MM.1S (cell line): ENCODE measurements at places on chromosomes 4 and X.

DNA sequence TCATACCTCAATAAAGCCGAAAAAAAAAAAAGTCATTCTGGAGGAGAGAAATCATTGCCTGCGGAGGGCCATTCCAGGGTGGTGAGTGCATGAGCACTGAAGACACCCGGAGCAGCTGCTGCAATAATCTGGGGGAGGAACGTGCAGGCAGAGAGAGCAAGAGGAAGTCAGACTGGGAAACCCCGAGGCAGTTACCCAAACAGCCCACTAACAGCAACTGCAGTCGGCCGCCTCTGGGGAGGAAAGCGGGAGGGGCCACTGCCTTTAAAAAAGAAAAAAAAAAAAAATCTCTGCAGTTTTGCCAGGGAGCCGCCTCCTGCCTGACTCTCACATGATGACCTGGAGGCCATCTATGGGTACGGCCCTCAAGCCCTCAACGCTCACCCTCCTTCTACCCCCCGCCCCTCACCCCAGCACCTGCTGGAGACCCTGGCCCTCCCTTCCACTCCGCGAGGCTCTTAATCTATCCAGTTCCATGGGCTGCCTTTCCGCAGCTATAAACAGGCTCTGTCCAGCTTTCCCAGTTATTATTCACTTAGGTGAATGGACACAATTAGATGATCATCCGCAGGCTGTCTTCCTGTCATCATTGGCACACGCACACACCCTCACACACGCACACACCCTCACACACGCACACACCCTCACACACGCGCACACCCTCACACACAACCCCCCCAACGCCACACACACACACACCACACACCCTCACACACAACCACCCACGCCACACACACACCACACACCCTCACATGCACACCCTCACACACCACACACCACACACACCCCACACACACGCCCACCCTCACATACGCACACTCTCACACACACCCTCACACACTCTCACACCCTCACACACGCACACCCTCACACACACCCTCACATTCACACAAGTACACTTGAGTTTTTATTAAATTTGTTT lies 3.4 kb upstream of the AVPR2 start:
- no peak overlapping the region for H3K27ac ChIP-seq
- H3K36me3 ChIP-seq = no peaks in the 10 kb centered on the region
- H3K4me1 ChIP-seq = 0 out of 2 replicates have a peak, but pooled peaks cover 9% of the 10 kb centered on the region
- peak; percentile 78 for DNase-seq
- no peaks in the 10 kb centered on the region for H3K27me3 ChIP-seq
- no peak overlapping the region for H3K4me3 ChIP-seq

DNA sequence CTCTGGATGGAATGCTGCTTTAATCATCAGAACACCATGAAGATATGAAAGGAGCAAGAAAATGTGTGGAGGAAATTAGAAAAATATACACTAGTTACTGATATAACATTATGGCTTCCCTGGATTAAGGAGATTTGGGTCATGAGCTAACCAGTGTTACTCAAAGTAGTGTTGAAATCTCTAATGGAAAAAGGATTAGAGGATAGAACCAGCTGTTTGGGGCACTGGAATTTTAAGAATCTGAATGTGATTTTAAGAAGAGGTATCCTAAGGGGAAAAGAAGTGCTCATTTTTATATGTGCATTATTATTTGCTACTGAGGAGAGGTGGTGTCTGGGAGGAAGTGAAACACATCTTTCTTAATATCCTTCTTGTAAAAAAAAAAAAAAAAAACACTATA lies 164.1 kb upstream of the PPARGC1A start:
- DNase-seq = no peak
- no peak overlapping the region for H3K4me3 ChIP-seq
- no peaks in the 10 kb centered on the region for H3K27me3 ChIP-seq
- no peaks in the 10 kb centered on the region for H3K4me1 ChIP-seq
- no peaks in the 10 kb centered on the region for H3K36me3 ChIP-seq

DNA sequence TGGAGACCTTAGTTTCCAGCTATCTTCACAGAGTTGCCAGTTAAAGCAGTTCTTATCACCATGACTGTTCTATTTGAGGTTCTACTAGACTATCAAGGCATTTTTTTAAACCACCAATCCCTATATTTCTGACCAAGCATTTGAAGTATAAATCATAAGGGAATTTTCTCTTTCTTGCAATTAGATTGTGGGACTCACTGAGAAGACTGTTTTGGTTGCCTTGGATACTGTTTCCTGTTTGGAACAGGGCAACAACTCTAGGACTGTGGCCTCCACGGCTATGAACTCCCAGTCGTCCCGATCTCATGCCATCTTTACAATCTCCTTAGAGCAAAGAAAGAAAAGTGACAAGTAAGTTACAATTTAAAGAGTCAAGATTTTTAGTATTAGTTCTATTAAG lies 11.8 kb downstream of the KIF4A start:
- no peak overlapping the region for H3K4me3 ChIP-seq
- H3K36me3 ChIP-seq = peaks cover 4% of the 10 kb centered on the region; the same call in 1 of the 2 replicates

- H3K36me3 ChIP-seq = no peaks in the 10 kb centered on the region
- no peaks in the 10 kb centered on the region for H3K4me1 ChIP-seq
Observed at GRCh38 chr4:7206911-7207567, 14.7 kb downstream of the SORCS2 start.

GRCh38 chrX:119238557-119238956 lies 2.5 kb downstream of the PGRMC1 start:
- DNase-seq = no peak
- no peak overlapping the region for H3K4me3 ChIP-seq
- H3K4me1 ChIP-seq = no peaks in the 10 kb centered on the region
- no peaks in the 10 kb centered on the region for H3K27me3 ChIP-seq
- H3K36me3 ChIP-seq = no peaks in the 10 kb centered on the region

- H3K27me3 ChIP-seq = no peaks in the 10 kb centered on the region
- no peaks in the 10 kb centered on the region for H3K4me1 ChIP-seq
- no peaks in the 10 kb centered on the region for H3K36me3 ChIP-seq
- H3K4me3 ChIP-seq = no peak overlapping the region
- H3K27ac ChIP-seq = no peak overlapping the region
Observed at GRCh38 chrX:110173192-110174175, 144.4 kb downstream of the AMMECR1 start.

DNA sequence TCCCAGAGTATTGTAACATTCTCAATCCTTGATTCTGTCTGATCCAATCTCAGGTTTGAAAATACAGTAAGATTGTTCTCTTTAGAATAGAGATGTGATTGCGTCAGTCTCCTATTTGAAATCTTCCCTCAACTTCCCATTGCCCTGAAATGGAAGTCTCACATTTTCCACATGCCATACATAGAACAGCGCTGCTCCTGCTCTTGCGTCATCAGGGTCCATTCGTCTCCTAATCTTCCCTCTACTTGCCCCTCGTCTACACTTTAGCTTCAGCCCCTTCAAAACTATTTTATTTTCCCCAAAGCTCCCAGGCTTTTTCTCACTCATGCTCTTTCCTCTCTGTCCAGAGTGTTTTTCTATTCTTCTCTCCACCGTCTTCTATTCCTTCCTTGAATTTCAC lies 301.7 kb upstream of the MAGEB2 start:
- no peaks in the 10 kb centered on the region for H3K27me3 ChIP-seq
- no peak overlapping the region for H3K4me3 ChIP-seq
- no peaks in the 10 kb centered on the region for H3K4me1 ChIP-seq
- no peak overlapping the region for H3K27ac ChIP-seq
- H3K36me3 ChIP-seq = no peaks in the 10 kb centered on the region

GRCh38 chr4:165875446-165875845 lies 2.4 kb downstream of the TLL1 start:
- H3K27me3 ChIP-seq = no peaks in the 10 kb centered on the region
- H3K27ac ChIP-seq = no peak overlapping the region
- no peak overlapping the region for H3K4me3 ChIP-seq
- H3K4me1 ChIP-seq = no peaks in the 10 kb centered on the region; the same call in 1 of the 2 replicates
- DNase-seq = no peak

DNA sequence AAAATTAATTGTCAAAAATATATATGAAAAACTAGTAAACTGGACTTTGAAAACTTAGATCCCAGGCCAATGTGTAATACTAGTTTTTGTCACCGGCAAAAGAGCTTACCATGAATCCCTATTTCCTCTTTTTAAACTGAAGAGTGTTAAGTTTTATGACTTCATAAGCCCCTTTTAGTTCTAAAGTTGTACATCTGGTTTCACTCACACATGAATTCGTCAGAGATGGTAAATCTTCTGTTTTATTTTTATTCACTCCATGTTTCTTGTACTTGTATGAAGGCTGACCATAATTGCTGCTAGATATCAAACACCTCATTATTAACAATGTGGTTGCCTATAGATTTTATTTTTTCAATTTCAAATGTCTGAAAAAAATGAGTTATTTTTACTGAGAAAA lies 827.9 kb downstream of the PCDH7 start:
- H3K36me3 ChIP-seq = no peaks in the 10 kb centered on the region
- no peaks in the 10 kb centered on the region for H3K4me1 ChIP-seq
- no peak overlapping the region for H3K4me3 ChIP-seq

DNA sequence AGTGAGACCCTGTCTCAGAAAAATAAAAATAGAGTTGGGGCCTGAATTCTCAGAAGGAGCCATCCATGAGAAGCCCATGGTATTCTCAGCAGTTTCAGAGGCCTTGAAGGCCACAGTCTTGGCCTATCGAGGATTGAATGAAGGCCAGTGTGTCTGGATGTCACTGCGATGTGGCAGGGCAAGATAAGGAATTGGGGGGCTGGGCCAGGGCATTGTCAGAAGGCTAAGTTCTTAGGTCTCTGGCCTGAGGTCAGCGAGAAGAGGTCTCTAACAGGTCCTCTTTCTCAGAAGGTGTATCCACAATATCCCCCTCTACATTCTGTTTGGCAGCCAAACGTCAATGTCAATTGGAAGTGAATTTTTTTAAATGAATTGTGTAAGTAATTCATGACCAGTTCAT lies 5.7 kb downstream of the ZNF275 start:
- H3K27me3 ChIP-seq = no peaks in the 10 kb centered on the region
- H3K4me1 ChIP-seq = peaks cover 25% of the 10 kb centered on the region
- no peak overlapping the region for H3K4me3 ChIP-seq
- no peak overlapping the region for H3K27ac ChIP-seq
- no peak for DNase-seq

DNA sequence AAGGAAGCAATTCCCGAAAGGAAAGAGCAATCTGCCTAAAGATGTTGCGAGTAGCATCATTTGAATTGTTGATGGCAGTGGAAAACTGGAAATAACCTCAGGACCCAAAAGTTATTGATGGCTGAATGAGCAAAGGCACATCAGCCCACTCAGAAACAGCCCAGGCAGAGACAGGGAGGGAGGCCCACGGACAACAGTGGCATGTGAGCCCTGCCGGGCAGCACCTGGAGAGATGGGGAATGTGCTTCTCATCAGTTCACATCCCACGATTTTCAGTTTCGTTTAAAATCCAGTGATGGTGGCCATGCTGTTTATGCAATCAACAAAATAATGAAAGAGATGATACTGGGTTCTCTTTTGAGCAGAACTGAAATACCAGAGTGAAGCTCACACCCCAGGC lies 80.0 kb downstream of the JAKMIP1 start:
- H3K27ac ChIP-seq = no peak overlapping the region
- H3K36me3 ChIP-seq = no peaks in the 10 kb centered on the region
- no peak overlapping the region for H3K4me3 ChIP-seq
- H3K4me1 ChIP-seq = no peaks in the 10 kb centered on the region
- DNase-seq = no peak
- no peaks in the 10 kb centered on the region for H3K27me3 ChIP-seq

DNA sequence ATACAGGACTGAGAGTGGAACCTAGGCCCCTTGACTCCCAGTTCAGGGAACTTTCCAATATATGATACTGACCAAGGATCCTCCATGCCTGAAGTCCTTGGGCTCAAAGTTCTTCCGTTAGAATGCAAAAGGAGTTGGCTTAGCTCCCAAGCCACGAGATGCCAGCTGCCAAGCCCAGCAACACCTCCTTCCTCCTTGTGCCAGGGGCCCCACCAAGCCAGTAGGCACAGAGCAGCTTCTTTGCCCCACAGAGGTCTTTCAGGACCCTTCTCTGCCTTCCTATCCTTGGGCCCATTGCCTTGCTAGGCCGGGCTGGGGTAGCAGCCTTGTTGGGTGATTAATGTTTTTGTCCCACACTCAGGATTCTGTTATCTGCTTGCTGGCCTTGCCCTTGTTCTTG lies 105.6 kb downstream of the EFNB1 start:
- no peak for DNase-seq
- H3K4me1 ChIP-seq = no peaks in the 10 kb centered on the region
- H3K27me3 ChIP-seq = no peaks in the 10 kb centered on the region

GRCh38 chrX:40578039-40578695 lies 2.6 kb upstream of the ATP6AP2 start:
- no peaks in the 10 kb centered on the region for H3K36me3 ChIP-seq
- 0 out of 2 replicates have a peak, but pooled peaks cover 4% of the 10 kb centered on the region for H3K4me1 ChIP-seq
- no peaks in the 10 kb centered on the region for H3K27me3 ChIP-seq
- no peak for DNase-seq

DNA sequence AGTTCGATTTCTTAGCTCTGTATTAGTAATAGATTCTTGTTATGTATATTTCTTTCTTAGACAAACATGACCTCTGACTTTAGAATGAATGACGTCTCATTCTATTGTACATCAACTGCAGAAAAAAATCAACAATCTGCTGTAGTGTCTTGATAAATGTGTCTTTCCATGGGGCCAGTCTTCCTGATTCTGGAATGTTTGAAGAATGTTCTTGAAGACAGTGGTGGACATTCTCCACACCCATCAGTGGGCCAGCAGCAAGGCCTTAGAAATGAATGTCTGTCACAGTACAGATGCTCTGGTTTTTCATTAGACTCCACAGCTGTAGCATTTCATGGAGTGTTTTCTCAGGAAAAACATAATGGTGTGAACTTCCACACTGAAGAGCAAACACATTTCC lies 63.2 kb upstream of the FAM47B start:
- 0 out of 2 replicates have a peak, but pooled peaks cover 6% of the 10 kb centered on the region for H3K4me1 ChIP-seq
- no peaks in the 10 kb centered on the region for H3K36me3 ChIP-seq
- DNase-seq = no peak
- no peak overlapping the region for H3K27ac ChIP-seq
- no peaks in the 10 kb centered on the region for H3K27me3 ChIP-seq

DNA sequence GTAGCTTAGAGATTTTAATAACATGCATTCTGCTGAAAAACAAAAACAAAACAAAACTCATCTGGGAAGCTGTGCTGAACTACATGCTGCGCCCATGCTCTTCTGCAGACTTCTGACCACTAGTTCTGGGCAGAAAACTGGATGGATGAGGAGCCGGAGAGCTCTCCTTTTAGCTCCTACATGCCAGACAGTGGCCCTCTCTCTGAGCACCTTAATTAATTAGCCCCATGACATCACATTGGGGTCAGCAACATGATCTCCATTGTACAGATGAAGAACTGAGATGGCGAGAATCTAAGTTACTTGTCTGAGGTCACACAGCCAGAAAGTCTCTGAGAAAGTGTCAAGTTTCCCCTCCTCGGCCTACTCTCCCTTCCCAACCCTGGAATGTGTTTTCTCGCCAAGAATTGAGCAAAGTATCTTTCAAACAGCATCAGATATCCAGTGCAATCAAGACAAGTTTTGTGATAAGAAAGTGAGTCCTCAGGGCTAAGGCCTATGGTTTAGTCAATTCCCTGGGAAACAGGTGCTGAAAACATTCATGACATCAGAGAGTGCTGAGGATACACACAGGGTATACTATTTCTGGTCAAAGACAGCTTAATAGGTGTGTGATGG lies 21.6 kb downstream of the SCD5 start:
- no peak for DNase-seq
- no peaks in the 10 kb centered on the region for H3K27me3 ChIP-seq
- no peaks in the 10 kb centered on the region for H3K36me3 ChIP-seq
- H3K4me1 ChIP-seq = no peaks in the 10 kb centered on the region
